ENCODE measurements at places on chromosomes 12 and 14.

GRCh38 chr12:65825507-65826352 lies 1.4 kb downstream of the HMGA2 start:
- peak; percentile 33 for DNase-seq

DNA sequence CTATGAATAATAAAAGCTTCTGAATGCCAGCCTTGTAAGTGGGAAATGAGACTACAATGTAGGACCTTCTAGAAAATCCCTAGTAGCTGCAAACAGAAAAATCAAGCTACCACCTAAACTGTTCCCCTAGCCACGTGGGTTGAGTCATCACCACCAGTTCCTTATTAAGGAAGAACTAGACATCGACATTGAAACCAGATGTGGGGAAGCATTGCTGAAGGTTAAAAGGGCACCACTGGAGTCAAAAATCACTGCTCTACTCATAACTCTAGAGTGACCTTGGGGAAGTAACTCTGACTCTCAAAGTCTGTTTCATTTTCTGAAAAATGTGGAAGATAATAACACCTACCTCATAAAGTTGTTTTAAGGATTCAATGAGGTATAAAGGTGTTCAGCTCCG lies 9.4 kb upstream of the CNIH1 start:
- peak; percentile 68 for DNase-seq

GRCh38 chr14:99592933-99593753 lies 10.9 kb downstream of the CCDC85C start:
- DNase-seq: no peak

GRCh38 chr14:74720526-74720925 lies 7.6 kb downstream of the FCF1 start:
- DNase-seq: peak; percentile 69

GRCh38 chr14:104316121-104316722 lies 177.8 kb downstream of the KIF26A start:
- no peak for DNase-seq

GRCh38 chr14:105537580-105538474 lies 11.4 kb downstream of the TMEM121 start:
- peak; percentile 29 for DNase-seq

DNA sequence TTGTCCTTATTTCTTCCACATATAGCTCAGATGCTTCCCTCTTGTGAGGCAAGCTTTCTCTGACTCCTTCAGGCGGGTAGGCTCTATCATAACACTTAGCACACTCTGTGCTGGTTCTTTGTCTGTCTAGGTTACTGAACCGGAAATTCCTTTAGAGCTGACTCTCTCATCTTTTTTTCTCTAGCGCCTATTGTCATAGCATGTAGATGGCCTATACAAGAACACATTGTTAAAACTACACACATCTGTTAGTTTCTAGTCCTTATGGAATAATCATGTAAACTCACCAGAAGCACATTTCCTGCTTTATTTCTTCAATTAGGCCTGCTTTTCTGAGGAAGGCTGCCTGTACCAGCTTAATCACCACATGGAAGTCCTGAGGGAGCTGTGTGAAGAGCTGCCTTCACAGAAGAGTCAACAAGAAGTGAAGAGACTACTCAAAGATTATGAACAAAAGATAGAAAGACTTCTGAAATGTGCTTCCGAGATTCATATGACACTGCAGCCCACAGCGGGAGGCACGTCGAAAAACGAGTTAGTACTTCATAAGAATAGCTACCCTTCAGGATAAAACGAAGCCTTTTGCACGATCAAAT lies 143.9 kb downstream of the SYNE2 start:
- DNase-seq: peak; percentile 67

- DNase-seq: peak; percentile 4
These were observed 311.6 kb upstream of the DIO2 start for GRCh38 chr14:80522936-80523335.

GRCh38 chr14:29548948-29549370 lies 378.7 kb downstream of the PRKD1 start:
- DNase-seq: peak; percentile 62

DNA sequence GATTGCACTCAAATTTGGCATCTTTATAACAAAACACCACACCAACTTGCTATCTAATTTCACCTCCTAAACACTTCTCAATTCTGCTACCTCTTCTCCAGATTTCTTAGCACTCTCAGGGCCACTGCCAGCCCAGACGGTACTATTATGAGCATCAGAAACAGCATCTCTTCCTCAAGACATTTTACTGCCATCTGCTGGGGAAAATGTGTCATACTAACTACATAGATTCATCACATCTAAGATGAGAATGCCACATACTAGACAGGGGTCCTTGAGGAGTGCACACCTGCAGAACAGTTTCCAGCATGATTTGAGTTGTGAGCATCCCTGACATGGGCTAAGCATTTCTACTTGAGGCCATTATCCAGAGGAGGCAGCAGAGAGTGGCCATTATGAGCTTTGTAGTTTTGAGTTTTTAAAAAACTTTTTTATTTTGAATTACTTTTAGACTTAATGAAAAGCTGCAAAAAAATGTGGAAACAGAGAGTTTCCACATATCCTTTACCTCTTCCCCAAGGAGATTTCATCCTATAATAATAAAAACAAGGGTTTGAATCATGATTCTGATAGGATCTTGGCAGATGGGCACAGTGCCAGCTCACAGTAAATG lies 15.1 kb upstream of the GRIP1 start:
- DNase-seq: peak; percentile 62

- peak; percentile 23 for DNase-seq
These were observed 481.8 kb downstream of the TMEM117 start for GRCh38 chr12:44317651-44318126.

- DNase-seq: no peak
These were observed 259.2 kb upstream of the NOVA1 start for GRCh38 chr14:26856876-26857518.

GRCh38 chr12:84411031-84411430 lies 501.6 kb downstream of the SLC6A15 start:
- DNase-seq: no peak

- DNase-seq: no peak
These were observed 221.3 kb upstream of the RTL1 start for GRCh38 chr14:101124815-101125214.

DNA sequence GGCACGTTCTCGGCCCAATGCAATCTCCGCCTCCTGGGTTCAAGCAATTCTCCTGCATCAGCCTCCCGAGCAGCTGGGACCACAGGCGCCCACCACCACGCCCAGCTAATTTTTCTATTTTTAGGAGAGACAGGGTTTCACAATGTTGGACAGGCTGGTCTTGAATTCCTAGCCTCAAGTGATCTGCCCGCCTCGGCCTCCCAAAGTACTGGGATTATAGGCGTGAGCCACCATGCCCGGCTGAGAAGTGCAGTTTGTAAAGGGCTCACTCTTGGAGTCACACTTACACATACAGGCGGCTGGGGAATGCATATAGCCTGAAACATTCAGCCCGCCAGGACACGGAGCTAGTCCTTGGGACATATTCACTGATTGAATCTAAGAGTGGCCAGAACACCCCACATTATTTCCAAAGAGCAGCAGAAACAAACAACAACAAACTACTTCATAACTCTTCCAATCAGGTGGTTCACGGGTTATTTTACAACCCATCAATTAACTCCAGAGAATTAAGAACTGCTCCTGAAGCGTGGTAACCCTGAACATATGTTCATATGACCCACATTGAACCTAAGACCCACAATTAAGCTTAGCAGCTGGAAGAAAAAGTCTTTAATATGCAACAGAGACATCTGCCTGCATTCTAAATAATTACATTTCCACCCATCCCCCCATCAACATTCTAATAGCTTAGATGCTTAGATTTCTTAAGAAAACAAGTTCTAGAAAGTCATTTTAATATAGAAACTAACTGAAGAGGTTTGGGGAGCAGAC lies 49.2 kb downstream of the SSH1 start:
- DNase-seq: no peak

DNA sequence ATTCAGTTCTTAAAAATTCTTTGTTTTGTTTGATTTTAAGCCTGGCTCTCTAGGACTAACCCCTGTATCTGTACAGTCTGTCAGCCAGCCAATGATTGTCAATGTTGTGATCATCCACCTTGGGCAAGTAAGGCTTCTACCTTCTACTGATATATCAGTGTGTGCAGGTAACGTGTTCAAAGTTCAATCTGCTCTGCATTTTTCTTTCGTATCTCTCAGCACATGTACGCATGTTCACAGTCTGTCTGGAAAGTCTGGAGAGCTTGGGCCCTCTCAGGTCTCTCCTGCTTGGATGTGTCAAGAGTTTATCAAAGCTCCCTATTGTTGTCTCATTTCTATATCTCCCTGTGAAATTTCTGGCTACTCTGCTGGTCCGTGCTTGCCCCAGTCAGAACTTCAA lies 138.6 kb upstream of the VRK1 start:
- no peak for DNase-seq

- DNase-seq: peak; percentile 42
These were observed 97.8 kb downstream of the SLC6A15 start for GRCh38 chr12:84814664-84815245.

DNA sequence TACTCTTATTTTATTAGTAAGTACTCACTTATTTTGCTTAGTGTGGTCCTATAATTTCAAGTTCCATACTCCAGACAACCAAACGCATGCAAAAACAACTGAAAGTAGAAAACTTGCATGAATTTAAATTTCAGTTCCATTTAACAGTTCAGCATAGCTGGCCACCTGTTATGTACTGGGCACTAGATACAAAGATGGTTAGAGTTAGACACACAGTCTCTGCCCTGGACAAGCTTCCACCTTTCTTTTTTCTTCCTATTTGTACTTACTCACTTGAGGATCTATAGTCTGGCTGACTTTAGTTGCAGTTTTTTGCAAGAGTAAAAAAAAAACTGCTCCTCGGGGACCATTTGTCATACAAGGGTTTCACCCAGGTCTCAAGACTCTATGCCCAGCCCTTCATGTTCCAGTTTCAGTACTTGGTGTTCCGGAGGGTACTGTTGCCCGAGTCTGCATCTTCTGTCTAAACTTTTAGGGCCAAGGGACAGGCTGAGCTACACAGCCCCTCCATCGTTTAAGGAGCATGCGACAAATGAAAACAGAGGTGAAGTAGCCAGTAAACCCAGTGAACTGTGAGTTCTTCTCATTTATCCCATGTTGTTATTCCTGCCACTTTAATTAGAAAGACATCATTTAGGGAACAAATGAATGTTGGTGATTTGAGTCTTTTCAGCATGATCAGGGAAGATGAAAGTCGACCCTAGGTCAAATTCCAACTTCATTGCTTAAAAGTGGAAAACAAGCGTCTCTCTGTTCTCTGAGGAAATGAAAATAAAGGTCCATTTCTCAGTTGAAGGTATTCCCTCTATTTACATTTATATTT lies 22.3 kb downstream of the RPGRIP1 start:
- no peak for DNase-seq

- DNase-seq: peak; percentile 91
These were observed 112.3 kb upstream of the BCL2L14 start for GRCh38 chr12:11958221-11959091.

GRCh38 chr14:61470261-61470960 lies 149.0 kb downstream of the PRKCH start:
- peak; percentile 97 for DNase-seq

DNA sequence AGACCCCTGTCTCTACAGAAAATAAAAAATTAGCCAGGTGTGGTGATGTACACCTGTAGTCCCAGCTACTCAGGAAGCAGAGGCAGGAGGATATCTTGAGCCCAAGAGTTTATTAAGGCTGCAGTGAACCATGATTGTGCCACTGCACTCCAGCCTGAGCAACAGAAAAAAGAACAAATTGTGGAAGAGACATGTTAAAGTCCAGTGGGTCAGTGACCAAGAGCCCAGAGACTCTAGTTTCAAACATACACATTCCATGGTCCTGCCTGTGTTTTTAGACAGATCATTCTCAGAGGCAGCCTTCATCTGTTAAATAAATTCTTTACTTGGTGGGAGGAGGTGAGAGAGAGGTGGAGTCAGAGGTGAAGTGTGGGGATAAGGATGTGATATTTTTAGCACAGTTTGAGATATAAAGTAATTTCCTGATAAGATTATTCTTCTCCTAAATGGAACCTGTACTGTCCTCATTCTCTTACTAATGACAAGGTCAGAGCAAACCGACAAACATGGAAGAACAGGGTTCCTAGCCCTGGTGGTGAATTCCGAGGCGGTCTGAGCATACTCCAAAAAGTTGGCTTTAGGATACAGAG lies 48.7 kb downstream of the RASSF3 start:
- no peak for DNase-seq

- DNase-seq: peak; percentile 37
These were observed 1.2 kb downstream of the PELI2 start for GRCh38 chr14:56119201-56119981.

GRCh38 chr12:130414381-130414780 lies 76.7 kb downstream of the PIWIL1 start:
- DNase-seq: no peak

DNA sequence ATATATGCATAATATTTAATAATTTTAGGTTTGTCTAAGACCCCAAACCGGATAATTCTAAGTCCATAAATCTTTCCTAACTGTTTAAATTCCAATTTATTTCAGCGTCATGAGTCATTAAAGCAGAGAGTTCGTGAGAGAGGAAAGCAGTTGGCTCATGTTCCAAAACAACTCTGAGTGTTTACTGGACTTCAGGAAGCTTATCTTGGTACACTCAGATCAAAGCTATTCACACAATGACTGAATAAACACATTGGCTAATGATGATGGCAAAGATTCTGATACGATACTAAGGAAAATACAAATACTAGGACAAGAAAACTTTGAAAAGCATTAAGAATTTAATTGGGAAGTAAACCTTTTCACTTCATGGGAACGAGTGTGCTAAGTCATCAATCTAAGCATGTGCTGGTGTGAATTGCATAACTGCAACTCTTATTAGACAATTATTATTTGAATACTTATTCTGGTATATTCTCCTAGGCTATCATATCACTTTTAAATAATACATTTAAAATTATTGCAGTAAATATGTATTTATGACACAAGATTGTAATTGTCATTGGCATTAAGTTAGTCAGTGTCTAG lies 34.8 kb upstream of the CLEC14A start:
- DNase-seq: peak; percentile 94

DNA sequence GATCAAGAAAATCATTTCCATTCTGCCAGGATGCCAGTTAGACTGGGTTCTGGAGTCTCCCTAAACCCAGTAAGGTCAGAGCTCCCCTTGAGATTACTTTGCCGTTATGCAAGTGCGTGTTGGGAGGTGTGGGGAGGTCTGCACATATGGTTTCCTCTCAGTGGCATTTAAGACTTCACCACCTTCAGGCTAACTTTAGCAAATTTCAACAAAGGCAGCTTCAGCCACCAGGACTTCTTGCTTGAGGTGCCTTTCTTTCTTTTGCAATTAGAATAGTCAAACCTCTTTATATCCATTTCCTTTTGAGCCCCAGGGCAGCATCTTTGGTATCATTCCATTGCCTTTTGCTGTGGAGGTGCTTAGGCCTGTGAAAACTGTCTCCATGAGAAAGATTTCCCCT lies 117.2 kb upstream of the CCND2 start:
- no peak for DNase-seq

- DNase-seq: peak; percentile 82
These were observed 13.5 kb upstream of the EML1 start for GRCh38 chr14:99779751-99780150.

- peak; percentile 42 for DNase-seq
These were observed 27.4 kb downstream of the ABCD4 start for GRCh38 chr14:74275241-74275841.

- no peak for DNase-seq
These were observed 47.9 kb downstream of the WDR20 start for GRCh38 chr14:102187568-102188001.

All from EL (cell line).